Glomerular endothelial cell (primary cell): ENCODE measurements at places on chromosomes 5 and 9. TPM values are rescaled to one million over a fixed set of nuclear protein-coding genes. Genes with fewer than 3 reads are reported as not detected.

The PCDHB14 gene
- total RNA-seq = 1.6 and 6.7 TPM in 2 replicates

DNA sequence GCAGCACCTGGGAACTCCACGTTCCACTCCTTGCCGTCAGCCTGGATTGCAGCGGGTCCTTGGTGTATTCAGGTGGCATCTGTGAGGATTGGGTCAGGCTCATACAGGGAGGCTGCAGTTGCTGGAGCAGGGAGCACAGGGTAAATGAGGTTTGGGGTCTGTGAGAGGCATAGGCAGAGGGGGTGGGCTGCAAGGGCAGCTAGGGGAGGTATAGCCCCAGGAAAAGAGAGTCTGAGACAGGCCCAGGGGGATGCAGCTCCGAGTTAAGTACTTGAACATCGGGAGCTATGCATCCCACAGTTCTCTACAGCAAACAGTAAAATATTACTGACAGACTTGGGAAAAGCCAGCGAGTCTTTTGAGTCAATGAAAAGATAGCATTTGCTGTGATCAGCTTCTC lies 101.6 kb downstream of the TRIO start:
- DNase-seq = no peak

GRCh38 chr9:2704504-2704903 lies 12.8 kb upstream of the KCNV2 start:
- no peak for DNase-seq

GRCh38 chr5:181044662-181045305 lies 4.7 kb downstream of the BTNL9 start:
- no peak for DNase-seq
